Stimulated activated CD8-positive, alpha-beta memory T cell treated with anti-CD3 and anti-CD28 coated beads, Interleukin-2, amount 100 ng/mL, for 1 hour (primary cell): ENCODE measurements at places on chromosomes 7 and 10.

GRCh38 chr7:96359876-96360275, 38.0 kb upstream of the SLC25A13 start:
- no peak for DNase-seq

DNA sequence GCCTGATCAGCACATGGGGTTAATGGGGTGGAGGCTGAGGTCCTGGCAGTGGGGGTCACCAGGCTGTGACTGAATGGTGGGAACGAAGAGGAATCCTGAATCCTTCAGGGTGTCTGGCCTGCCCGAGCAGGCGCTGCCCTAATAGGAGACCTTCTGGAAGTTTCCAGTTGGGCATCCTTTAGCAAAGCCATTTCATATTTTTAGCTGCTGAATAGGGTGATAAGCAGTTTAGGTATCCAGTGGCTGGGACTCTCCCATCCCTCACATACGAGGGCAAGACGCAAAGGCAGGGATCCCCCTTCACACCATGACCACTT, 159.3 kb downstream of the SH3PXD2A start:
- DNase-seq = no peak

- no peak for DNase-seq
These were observed 31.4 kb downstream of the POR start for GRCh38 chr7:75946207-75946855.

DNA sequence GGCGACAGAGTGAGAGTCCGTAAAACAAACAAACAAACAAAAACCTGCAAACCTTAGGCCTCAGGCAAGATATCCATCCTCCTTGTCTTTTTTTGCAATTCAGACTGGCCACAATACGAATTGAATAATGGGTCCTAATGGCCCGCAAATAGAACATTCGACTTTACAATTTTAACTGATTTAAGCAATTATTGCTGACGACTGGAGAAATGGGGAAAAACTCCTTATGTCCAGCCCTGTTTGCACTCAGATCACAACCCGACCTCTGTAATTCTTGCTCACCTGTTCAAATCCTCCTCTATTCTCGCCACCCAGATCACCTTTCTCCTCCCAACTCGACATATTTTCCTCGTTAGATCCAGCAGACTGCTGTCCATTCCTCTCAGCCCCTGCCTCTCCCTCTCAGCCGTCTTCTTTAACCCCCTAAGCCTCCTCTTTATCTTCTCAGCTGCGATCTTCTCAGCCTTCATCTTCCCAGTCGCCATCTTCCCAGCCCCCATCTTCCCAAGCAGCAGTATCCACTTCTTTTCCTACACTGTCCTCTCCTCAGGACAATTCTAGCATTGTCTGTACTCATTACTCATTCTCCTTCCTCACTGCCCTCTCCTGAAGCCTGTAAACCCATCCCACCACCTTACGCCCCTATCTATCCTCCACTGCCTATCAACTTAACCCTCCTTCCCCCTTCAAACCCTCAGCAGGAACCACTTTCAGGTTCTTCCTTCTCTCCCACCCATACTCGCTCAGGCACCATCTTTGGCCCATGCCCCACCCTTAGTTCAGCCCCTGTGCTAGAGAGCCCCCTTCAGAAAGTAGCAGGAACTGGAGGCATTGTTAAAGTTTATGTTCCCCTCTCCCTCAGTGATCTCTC, 61.8 kb downstream of the LRRC17 start:
- DNase-seq = no peak
